Mesenteric fat pad (tissue), 1 donor: ENCODE measurements at places on chromosomes 13 and 19.

DNA sequence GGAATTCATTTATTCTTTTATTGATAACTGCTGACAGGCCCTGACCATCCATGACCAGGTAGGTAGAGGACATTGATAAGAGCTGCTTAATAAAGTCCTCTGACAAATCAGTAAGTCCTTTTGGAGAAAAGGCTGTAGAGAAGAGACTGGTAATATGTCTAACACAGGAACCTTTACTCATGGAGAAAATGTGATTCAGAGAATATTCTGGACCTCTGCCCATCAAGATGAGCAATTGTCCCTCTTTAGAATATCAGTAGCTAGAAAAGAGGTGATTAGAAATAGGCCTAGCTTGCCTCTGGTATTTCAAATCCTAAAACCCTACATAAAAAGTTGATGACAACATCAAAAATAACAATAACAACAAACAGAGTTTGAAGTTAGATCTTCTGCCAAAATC is 642.3 kb downstream of the TBC1D4 start:
- no peak for DNase-seq

GRCh38 chr13:77715233-77715891 is 17.9 kb downstream of the SLAIN1 start:
- no peak for DNase-seq

DNA sequence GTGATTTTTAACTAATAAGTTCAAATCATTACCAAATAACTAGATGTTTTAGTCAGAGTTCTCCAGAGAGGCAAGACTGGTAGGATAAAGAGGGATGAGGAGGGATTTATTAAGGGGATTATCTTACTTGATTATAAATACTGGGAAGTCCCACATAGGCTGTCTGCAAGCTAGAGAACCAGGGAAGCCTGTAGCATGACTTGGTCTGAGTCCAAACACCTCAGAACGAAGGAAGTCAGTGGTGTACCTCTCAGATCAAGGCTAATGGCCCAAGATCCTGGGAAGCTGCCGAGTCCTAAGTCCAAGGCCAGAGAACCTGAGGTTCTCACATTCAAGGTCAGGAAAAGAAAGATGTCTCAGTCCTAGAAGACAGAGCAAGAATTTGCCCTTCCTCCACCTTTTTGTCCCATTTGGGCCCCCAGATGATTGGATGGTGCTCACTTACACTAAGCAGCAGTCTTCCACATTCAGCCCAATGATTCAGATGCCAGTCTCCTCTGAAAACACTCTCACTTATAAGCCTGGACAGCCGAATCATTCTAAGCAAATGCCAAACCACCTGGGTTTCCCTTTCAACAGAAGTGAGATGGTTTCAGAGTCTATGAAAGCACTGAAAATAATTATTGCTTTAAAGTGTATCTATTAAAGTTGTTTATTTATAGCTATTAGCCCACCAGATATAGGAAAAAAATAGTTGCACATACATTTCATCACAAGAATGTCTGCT is 1599.2 kb downstream of the OLFM4 start:
- no peak for DNase-seq

DNA sequence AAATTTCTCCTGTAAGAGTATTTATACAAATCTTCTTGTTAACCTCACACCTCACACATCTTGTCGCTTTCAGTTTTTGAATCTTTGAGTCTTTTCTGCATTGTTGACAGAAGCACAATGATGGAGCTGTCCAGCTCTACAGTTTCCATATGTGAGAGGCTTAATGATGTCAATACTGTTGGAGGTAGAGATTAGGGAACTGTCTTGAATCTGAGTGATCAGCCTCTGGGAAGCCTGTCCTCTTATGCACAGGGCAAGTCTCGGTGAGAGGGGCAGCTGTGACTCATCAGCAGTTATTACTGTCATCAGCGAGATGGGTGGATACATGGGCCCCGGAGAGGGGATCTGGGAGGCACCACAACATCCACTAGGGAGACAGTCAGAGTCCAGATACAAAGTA is 4.6 kb upstream of the ITGBL1 start:
- no peak for DNase-seq

DNA sequence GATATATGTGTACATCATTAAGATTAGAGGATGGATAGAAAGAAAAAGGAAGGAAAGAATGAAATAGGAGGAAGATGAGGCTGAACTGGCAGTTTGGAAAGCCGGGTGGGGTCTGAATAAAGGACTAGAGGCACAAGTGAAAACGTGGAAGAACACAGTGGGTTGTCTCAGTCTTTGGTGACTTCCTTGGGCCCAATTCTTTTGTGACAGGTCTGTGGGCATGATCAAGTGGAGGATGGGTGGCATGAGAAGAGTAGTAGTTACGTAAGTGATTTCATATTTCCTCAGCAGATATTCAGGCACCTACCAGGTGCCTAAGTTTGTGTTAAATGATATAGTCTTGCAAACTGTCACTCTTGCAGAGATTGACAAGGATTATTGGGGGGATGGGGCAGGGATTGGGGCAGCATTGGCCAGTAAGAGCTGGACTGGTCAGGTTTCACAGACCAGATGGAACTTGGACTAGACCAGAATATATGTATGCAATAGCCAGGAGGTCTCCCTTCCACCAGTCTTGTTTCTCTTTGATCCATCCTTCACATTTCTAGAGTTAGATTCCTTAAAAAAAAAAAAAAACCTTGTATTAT is 2.7 kb downstream of the TPP2 start:
- DNase-seq, result no peak
